Central memory CD4-positive, alpha-beta T cell (primary cell): ENCODE measurements at places on chromosomes 1 and 21.

GRCh38 chr1:114263343-114263742, 109.7 kb upstream of the SYT6 start:
- no peak for DNase-seq

- DNase-seq, result peak; percentile 59
Observed at GRCh38 chr1:89483010-89483756, 41.4 kb upstream of the LRRC8B start.

- no peak for DNase-seq
Observed at GRCh38 chr1:158025576-158026230, 32.3 kb downstream of the KIRREL1 start.

DNA sequence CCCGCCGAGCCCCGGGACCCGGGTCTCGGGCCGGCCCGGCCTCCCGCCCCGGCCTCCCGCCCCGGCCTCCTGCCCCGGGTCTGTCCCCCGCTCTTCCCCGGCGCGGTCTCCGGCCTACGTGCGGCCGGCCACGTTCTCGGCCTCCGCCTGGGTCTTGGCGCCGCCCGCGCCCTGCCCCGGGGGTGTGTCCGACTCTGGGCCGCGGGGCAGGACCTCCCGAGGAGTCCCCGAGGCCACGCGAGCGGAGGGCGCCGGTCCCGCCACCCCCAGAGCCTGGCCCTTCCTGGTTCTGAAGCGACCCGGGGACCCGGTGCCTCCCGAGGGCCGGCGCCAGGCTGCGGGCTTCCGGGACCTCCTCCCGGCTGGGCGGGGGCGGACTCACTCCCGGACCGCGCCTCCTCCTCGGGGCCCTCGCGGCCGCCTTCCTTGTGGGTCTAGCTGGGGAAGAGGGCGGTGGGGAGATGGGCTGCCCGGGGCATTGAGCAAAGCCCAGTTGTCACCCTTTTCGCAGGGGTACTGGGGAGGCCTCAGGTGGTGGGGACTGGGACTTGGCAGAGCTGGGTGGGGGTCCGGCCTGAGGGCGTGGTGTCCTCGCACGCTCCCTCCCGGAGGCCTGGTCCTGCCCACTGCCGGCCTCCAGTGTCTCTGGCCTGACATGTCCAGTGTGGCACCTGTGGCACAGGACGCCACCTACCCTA, 558 bp downstream of the PFKL start:
- DNase-seq, result peak; percentile 44

DNA sequence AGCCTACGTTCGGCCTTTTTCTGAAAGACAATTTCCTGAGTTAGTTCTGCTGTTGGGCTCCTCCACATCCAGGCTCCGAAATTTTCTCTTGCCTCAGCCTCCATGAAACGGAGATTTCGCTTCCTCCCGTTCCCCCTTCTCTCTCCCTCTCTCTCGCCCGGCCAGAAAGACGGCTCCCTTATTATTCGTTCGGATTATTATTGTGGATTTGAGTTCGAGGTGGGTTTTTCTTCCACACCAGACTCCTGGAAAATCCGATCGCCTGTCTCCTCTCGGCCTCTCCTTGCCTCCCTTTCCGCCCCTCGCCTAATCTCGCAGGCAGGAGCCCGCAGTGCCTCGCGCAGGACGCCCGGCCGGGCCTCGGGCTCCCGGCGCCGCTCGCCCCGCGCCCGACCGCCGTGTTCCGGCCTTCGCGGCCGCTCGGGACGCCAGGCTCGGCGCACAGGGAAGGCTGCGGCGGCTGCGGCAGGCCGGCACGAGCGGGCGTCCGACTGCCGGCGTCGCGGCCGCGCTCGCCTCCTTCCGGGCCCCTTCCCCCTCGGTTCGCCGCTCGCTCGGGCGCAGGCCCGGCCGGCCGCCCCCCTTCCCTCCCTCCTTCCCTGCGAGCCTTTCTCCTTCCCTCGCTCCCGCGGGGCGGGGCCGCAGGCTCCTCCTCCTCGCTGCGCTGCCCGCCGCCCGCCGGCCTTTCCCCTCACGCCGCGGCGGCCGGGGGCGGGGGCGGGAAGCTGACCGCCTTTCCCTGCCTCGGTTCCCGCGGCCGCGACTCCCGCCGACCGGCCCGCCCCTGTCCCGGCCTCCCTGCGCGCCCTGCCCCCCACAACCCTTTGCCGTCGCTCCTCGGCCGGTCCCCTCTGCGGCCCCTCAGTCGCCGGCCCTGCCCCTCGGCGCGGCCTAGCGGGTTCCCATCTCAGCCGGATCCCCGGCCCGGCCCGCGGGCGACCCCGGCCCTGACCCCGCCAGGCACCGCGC, at the start of gene ARHGEF11:
TSS of gene ARHGEF11 (minus strand) at position 493 of the 969 bp plus-strand sequence. CDS start 1,412 bp downstream, outside the sequence.
- peak; percentile 1 for DNase-seq
